Activated T-helper 2 cell treated with anti-CD3 and anti-CD28 coated beads, Interferon-gamma antibody, Interleukin-2, Interleukin-4, amounts not matched to agents 10 μg/mL and 5 μg/mL and 100 μg/mL, durations not matched to agents 14 hours and 24 hours and 36 hours (primary cell): ENCODE measurements at places on chromosomes 13 and 19.

- no peak overlapping the region for H3K27ac ChIP-seq
- H3K4me3 ChIP-seq: no peak overlapping the region
- H3K27me3 ChIP-seq: peaks cover 5% of the 10 kb centered on the region
- H3K36me3 ChIP-seq: no peaks in the 10 kb centered on the region
Observed at GRCh38 chr13:44936246-44936645, 53.0 kb downstream of the NUFIP1 start.

GRCh38 chr19:47408156-47408938 is 11.0 kb downstream of the MEIS3 start:
- no peaks in the 10 kb centered on the region for H3K4me1 ChIP-seq
- no peak overlapping the region for H3K27ac ChIP-seq
- H3K36me3 ChIP-seq: no peaks in the 10 kb centered on the region
- no peak overlapping the region for H3K4me3 ChIP-seq
- H3K27me3 ChIP-seq: peaks cover 21% of the 10 kb centered on the region

DNA sequence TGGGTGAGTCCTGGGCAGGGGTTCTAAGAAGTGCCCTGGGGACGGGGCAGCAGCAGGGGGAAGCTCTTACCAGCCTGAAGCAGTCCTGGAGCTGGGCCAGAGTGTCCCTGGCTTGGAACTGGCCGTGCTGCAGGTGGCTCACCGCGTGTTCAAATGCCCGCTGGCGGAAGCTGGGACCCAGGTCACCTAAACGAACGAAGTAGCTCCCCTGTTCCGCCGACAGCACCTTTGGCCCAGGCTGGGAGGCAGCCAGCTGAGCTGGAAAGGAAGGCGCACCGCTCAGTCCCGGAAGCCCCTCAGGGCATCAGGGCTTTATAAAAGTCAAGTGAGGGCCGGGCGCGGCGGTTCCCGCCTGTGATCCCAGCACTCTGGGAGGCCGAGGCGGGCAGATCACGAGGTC is 9.6 kb downstream of the PLIN4 start:
- H3K36me3 ChIP-seq: peaks cover 3% of the 10 kb centered on the region
- peaks cover 6% of the 10 kb centered on the region for H3K4me1 ChIP-seq
- H3K27me3 ChIP-seq: no peaks in the 10 kb centered on the region
- H3K4me3 ChIP-seq: no peak overlapping the region
- DNase-seq: no peak

DNA sequence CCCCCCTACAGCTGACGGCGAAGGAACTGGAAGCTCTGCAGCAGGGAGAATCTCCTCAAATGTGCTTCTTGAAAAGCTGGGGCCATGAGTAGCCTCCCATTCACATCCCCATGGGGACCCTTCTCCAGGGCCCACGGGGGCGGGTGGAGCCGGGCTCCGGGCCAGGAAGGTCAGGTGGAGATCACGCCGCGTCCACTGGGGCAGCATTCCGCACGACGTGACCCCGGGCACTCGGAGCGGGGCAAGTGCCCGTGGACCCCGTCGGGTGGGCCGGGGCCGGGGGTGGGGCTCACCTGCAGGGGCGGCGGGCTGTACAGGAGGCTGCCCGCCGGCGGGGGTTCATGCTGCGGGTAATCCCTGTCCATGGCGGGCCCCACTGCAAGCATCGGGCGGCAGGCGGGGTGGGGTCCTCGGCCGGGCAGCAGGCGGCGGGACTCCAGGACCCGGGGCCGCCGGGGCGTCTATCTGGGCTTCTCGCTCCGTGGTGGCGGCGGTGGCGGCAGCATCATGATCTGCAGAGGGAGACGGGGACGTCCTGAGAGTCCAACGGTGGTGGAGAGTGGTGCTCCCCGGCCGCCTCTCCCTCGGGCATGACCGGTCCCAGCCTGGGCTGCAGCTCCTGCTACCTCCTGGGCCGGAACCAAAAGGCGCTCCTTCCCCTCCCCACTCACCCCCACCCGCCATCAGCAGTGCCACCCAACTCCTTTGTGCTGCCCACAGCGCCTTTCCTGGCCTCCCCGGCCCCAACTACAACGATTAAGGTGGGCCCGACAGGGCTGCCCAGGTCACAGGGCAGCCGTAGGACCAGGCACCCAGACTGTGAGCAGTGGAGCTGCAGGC is 20.0 kb downstream of the SBNO2 start:
- H3K27me3 ChIP-seq: no peaks in the 10 kb centered on the region
- H3K27ac ChIP-seq: no peak overlapping the region
- peaks cover 13% of the 10 kb centered on the region for H3K36me3 ChIP-seq
- no peaks in the 10 kb centered on the region for H3K4me1 ChIP-seq
- H3K4me3 ChIP-seq: no peak overlapping the region
- no peak for DNase-seq

DNA sequence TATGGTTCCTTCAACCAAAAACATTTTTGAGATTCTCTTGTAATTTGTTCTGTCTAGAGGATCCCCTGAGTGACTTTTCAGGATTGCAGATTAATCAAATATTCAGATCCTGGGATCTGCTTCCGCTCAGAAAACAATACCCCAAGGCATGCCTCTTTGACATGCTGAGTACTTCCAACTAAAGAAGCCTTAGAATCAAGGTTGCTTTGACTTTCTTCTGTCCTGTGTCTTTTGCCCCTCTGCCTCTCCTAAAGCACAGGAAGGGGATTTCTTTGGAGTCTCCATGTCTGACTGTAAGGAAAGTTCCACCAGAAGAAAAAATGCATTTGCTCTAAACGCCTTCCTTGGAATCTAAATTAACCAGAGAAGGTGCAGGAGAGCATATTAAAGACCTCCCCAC is 431.5 kb downstream of the FGF14 start:
- DNase-seq: no peak
- H3K4me1 ChIP-seq: no peaks in the 10 kb centered on the region
- no peak overlapping the region for H3K27ac ChIP-seq
- no peaks in the 10 kb centered on the region for H3K27me3 ChIP-seq
- no peak overlapping the region for H3K4me3 ChIP-seq

- H3K27me3 ChIP-seq: no peaks in the 10 kb centered on the region
- H3K36me3 ChIP-seq: no peaks in the 10 kb centered on the region
- no peak overlapping the region for H3K4me3 ChIP-seq
- DNase-seq: no peak
Observed at GRCh38 chr13:113041293-113041690, 64.3 kb upstream of the F7 start.
